Stimulated activated CD8-positive, alpha-beta memory T cell treated with anti-CD3 and anti-CD28 coated beads, Interleukin-15, amount 100 ng/mL, for 48 hours (primary cell): ENCODE measurements at places on chromosomes 2 and 18.

DNA sequence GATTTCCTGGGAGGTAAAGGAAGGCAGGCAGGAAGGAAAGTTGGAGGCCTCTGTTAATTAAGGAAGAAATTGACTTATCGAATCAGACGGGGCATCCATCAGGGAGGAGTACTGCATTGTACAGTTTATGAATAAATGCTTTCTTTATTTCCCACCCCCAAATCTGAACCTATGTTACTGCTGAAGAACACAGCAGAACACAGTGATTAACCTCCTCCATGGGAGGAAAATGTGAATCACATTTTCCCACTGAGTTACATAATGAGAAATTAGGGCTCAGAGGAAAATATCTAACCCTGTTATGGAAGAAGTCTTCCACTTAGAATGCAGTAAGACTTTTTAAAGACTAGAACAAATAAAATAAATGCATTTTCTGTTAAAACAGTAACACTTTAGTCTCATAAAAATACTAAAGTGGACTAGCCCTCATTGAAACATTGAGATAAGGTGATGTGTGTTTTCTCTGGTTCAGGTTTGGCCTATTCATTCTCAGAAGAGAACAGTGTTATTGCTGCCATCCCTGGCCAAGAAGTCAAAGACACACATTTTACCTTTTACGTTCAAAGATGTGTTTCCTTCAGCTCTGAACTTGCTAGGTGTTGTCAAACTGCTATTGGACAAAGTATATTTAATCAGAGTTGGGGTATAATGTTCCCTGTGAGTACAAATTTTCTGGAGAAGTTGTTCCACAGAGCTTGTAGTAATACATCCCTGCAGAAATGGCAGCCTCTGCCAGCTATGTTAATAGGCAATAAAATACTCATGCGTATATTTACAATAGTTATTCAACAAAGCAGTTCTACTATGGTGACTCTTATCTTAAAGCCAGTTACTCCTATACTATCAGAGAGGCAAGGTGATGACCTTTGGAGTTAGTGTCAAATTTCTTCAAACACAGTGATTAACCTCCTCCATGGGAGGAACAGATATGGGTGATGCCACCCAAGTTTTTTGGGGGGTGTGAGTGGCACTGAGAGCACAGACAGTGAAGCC lies 11.1 kb downstream of the DNAH6 start:
- no peak for DNase-seq

DNA sequence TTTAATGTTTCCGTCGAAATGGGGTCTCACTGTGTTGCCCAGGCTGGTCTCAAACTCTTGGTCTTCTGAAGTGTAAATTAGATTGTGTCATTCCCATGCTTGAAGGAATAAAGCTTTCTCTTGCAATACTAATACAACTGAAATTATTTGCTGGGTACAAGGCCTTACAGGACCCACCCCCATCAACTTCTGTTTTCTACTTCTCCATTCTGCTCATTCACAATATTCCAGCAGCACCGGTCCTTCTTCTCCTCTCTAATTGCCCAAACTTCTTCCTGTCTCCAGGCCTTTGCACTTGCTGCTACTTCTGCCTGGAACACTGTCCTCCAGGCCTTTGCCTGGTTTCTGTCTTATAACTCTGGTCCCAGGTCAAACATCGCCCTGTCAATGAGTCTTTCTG lies 73.8 kb downstream of the APOB start:
- no peak for DNase-seq

DNA sequence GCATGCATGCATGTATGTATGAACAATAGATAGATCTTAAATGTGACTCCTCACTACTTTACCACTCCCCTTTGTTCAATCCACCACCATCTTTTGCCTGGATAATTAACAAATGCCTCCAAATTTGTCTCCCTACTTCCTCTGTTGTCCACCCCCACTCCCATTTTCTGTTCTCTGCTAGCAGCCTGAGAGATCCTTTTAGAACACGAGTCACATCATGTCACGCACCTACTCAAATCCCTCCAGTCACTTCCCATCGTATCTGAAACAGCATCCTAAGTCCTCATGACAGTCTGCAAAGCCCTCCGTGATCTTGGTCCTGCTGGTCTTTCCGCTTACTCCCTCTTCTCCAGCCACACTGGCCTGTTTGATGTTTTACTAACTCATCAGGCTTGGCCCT lies 527.3 kb downstream of the EPHA4 start:
- no peak for DNase-seq

- DNase-seq: no peak
These were observed 61.3 kb downstream of the CUL3 start for GRCh38 chr2:224523626-224524577.

- DNase-seq: no peak
These were observed 37.5 kb upstream of the SEMA4C start for GRCh38 chr2:96907115-96908041.

DNA sequence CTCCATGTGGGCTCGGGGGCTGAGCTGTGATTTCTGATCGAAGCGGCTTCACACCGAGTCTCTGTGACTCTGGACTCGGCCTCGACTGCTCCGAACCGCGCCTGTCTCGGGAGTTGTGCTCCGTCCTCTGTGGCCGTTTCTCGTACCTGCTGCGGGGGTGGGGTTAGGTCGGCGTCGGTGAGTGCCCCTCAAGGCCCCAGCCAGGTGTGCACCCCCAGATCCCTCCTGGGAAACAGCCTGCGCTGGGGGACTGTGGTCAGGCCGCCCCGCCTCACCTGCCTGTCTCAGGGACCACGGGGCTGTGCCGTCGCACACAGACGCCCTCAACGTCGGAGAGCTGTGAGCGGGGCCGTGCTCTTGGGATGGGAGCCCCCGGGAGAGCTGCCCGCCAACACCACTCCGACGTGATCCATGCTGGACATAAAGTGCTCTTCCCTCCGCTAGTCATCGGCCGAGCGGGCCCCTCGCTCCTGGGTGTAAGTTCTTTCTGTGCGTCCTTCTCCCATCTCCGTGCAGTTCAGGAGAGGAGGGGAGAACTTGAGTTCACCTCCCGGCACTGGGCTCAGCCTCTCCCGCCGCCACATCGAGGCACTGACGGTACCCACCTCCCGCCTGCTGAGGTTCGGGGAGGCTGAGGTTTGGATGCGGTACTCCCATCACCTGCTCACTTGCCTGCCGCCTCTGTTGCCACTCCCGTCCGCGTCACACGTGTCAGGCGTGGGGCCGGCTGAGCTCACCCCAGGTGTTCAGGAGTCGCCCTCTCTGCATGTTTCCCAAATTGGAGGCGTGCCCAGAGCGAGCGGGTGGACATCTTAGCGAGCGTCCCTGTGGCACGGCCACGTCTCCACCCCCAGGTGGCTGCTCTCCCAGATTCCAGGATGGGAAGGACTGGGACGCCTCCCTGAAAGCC lies 55.7 kb downstream of the CTDP1 start:
- no peak for DNase-seq

- DNase-seq: no peak
These were observed 11.4 kb upstream of the MBD2 start for GRCh38 chr18:54235871-54236270.

DNA sequence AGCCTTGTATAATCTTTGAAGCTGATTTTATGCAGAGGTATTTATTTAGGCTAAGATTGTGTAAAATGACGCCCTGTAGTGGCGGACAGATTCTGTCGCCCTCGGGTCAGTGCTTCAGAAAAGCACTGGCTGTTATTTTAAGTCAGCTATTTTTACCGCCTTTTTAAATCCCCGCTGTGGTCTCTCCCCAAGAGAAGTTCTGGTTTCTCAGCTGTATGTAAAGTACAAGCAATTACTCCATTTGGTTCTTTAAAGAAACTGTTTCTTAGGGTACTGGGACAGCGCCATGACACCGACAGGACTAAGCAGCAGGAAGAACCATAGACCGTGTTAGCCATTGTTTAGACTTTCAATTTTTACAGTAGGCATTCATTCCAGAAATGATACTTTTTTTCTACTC lies 65.0 kb downstream of the UGGT1 start:
- DNase-seq: no peak

DNA sequence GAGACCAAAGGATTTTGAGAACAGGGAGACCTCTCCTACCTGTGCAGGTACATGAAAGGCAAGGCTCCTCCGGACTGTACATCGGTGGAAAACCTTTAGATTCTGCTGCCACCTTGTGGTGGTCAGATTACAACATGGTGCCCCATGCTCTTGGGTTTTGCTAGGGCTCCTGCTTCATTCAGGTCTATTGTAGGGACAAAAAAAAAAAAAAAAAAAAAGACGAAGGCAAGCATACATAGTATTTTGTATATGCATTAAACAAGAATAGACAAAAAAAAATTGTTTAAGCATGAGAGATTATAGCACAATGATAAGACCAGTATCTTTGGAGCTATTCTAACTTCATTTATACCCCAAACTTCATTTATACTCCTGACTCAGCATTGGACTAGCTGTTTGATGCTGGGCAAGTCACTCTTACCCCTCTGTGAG lies 27.4 kb upstream of the SPR start:
- DNase-seq: peak; percentile 24

- DNase-seq: no peak
These were observed 174.1 kb downstream of the CDH2 start for GRCh38 chr18:28002841-28003240.
